SJCRH30 (cell line): ENCODE measurements at places on chromosomes 2 and 18. TPM values are rescaled to one million over a fixed set of nuclear protein-coding genes. Genes with fewer than 3 reads are reported as not detected.

Gene LRATD1
- total RNA-seq: not detected in 2 replicates

Gene CTNNA2
- total RNA-seq: not detected in 2 replicates

Gene TAF1B
- total RNA-seq: 27.6 and 40.5 TPM in 2 replicates

Gene ALPI
- not detected in 2 replicates for total RNA-seq

Gene QPCT
- total RNA-seq: 3.1 and 3.2 TPM in 2 replicates

Gene CREB1
- total RNA-seq: 37.5 and 37.9 TPM in 2 replicates

Gene CXCR4
- 161 and 164 TPM in 2 replicates for total RNA-seq

DNA sequence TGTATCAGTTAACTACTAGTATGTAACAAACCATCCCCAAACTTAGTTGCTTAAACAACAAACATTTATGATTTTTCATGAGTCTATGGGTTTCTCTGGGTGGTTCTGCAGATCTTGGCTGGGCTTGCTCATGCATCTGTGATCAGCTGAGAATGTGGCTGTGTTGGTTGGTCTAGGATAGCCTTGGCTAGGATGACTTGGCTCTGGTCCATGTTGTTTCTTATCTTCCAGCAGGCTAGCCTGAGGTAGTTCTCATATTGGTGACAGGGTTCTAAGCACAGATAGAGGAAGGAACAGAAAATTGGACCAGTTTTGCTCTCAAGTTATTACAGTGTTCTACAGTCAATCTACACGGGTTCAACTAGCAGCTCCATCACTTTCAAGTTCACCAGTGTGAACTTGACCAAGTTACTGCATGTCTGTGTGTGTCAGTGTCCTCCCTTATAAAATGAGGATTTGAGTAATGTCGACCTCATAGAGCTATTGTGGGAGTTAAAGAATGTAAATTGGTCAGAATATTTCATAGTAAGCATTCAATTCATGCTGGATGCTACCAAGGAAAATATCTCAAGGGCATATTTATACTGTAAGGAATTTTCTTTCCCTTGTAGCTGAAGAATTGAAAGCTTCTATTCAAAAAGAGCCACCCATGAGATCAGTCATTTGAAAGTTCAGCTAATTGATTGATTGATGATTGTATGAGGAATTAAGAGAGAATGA lies 65.3 kb downstream of the MYO3B start:
- H3K4me1 ChIP-seq: peaks cover 8% of the 10 kb centered on the region
- H3K36me3 ChIP-seq: no peaks in the 10 kb centered on the region
- H3K27me3 ChIP-seq: no peaks in the 10 kb centered on the region
- H3K27ac ChIP-seq: no peak overlapping the region
- H3K4me3 ChIP-seq: no peak overlapping the region

GRCh38 chr18:45386041-45386655 lies 229.1 kb upstream of the SLC14A2 start:
- H3K27me3 ChIP-seq: no peaks in the 10 kb centered on the region
- no peak overlapping the region for H3K27ac ChIP-seq
- no peaks in the 10 kb centered on the region; the same call in 1 of the 2 replicates for H3K4me1 ChIP-seq
- H3K4me3 ChIP-seq: no peak overlapping the region

DNA sequence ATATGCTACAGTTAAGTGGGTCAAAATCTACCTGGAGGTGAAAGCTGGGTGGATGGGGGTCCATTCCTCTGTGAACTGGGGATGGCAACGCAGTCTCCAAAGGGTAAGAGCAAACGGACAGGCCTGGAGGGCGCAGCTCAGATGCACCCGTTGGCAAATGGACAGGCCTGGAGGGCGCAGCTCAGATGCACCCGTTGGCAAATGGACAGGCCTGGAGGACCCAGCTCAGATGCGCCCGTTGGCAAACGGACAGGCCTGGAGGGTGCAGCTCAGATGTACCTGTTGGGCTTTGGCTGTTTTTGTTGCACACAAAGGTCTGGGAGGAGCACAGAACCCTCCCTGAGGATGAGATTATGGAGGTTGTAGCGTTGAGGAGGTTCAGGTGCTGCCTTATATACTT lies 33.7 kb downstream of the RBFA start:
- no peaks in the 10 kb centered on the region for H3K27me3 ChIP-seq
- H3K4me1 ChIP-seq: no peaks in the 10 kb centered on the region
- no peak for DNase-seq
- no peak overlapping the region for H3K4me3 ChIP-seq
- H3K27ac ChIP-seq: no peak overlapping the region

- H3K36me3 ChIP-seq: no peaks in the 10 kb centered on the region
- no peaks in the 10 kb centered on the region for H3K27me3 ChIP-seq
- H3K4me3 ChIP-seq: peak overlapping the region; percentile 98
- H3K27ac ChIP-seq: peak overlapping the region; percentile 71
These were observed 884 bp upstream of the RAPH1 start for GRCh38 chr2:203535784-203536585.

GRCh38 chr2:31523871-31524492 lies 56.8 kb downstream of the SRD5A2 start:
- H3K4me1 ChIP-seq: no peaks in the 10 kb centered on the region
- DNase-seq: peak; percentile 46
- H3K4me3 ChIP-seq: no peak overlapping the region
- peaks cover 36% of the 10 kb centered on the region for H3K27me3 ChIP-seq
- no peaks in the 10 kb centered on the region for H3K36me3 ChIP-seq

GRCh38 chr18:9838144-9838877 lies 47.5 kb upstream of the TXNDC2 start:
- no peaks in the 10 kb centered on the region for H3K27me3 ChIP-seq
- peak; percentile 64 for DNase-seq
- no peak overlapping the region for H3K27ac ChIP-seq
- H3K4me3 ChIP-seq: no peak overlapping the region

DNA sequence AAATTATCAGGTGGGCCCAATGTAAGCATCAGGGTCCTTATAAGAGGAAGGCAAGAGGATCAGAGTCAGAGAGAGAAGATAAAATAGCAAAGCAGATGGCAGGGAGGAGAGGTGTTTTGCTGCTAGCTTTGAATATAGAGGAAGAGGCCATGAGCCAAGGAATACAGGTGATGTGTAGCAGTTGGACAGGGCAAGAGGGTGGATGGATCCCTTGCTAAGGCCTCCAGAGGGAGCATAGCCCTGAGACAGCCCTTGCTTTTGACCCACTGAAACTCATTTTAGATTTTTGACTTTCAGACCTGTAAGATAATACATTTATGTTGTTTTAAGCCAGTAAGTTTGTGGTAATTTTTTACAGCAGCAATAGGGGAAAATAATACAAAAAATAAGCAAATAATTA lies 116.6 kb upstream of the PARD3B start:
- no peak for DNase-seq
- no peaks in the 10 kb centered on the region for H3K4me1 ChIP-seq
- H3K4me3 ChIP-seq: no peak overlapping the region
- H3K27me3 ChIP-seq: no peaks in the 10 kb centered on the region
- H3K27ac ChIP-seq: no peak overlapping the region

DNA sequence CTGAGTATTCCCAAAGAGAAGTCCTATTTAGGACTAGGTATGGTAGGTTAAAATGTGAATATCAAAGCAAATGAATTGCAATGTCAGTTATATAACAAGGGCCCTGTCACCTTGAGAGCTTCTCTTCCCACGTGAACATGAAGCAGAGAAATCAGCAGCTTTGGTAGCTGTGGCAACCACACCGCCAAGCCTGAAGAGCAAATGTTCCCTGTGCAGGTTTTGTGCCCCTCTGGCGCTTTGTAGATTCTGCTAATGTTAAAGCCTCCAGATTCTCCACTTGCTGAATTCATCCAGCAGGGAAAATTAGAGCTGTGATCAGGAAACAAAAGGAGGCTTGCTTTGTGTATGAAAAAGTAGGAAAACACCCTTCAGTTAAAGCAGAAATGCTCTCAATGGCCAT lies 322.6 kb downstream of the RBM43 start:
- no peaks in the 10 kb centered on the region for H3K4me1 ChIP-seq
- H3K36me3 ChIP-seq: no peaks in the 10 kb centered on the region
- DNase-seq: no peak
- H3K4me3 ChIP-seq: no peak overlapping the region
- no peaks in the 10 kb centered on the region for H3K27me3 ChIP-seq

GRCh38 chr2:228747483-228747882 lies 523.6 kb downstream of the PID1 start:
- DNase-seq: no peak
- peaks cover 5% of the 10 kb centered on the region; the same call in 1 of the 2 replicates for H3K36me3 ChIP-seq
- no peak overlapping the region for H3K4me3 ChIP-seq
- H3K4me1 ChIP-seq: peaks cover 17% of the 10 kb centered on the region
- H3K27ac ChIP-seq: no peak overlapping the region

- no peaks in the 10 kb centered on the region for H3K4me1 ChIP-seq
- no peaks in the 10 kb centered on the region for H3K36me3 ChIP-seq
- H3K27me3 ChIP-seq: no peaks in the 10 kb centered on the region
- no peak overlapping the region for H3K4me3 ChIP-seq
- H3K27ac ChIP-seq: no peak overlapping the region
- DNase-seq: no peak
These were observed 153.3 kb downstream of the LDLRAD4 start for GRCh38 chr18:13371689-13372418.

DNA sequence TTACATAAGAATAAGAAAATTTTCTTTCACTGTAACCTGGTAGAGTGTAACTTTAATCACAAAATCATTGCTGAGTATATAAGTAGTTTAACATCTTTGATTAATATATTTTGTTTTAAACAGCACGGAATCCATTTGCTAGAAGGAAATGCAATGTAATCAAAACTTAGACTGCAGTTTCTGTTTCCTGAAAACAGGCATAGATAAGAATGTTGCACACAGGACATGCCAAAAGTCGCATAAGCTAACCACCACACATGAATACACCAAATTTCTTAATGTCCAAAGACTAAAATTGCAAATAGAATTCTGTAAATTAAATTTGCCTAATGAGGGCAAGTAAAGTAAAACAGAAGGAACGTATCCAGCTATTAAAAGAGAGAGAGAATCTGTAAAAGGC lies 51.0 kb upstream of the SERPINB2 start:
- H3K27me3 ChIP-seq: no peaks in the 10 kb centered on the region
- H3K4me3 ChIP-seq: no peak overlapping the region
- no peak overlapping the region for H3K27ac ChIP-seq
- DNase-seq: no peak

DNA sequence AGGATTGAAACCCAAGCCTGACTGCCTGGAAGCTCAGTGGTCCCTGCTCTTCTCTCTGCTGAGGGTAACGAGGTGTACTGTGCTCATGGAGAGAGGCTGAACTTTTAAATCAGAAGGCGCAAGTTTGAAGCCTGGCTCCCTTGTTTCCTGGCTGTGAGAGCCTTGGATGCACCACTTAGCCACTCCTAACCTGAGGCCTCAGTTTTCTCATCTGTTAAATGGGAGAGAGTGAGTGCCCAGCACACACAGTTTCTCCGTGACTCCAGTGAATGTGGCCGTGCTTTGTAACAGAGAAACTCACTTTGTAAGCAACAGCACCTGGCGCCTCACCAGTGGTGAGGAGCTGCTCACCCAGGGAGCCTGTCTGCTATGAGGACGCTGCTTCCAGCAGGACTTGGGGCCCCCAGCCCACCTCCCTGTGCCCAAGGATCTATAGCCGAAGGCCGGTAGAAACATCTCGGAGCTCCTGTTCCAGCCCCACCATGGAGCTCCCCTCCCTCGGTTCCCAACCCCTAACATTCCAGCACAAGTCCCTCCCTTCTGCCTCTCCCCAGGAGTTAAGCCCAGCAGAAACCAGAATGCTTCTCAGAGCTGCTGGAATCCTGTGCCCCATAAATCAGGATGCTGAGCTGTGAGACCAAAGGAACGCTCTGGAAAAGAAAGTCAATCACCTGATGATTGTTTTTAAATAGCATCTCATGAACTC lies 20.3 kb upstream of the KCNK3 start:
- H3K4me1 ChIP-seq: no peaks in the 10 kb centered on the region
- no peak for DNase-seq
- no peaks in the 10 kb centered on the region for H3K36me3 ChIP-seq
- H3K27ac ChIP-seq: no peak overlapping the region
- peaks cover 44% of the 10 kb centered on the region for H3K27me3 ChIP-seq
- H3K4me3 ChIP-seq: no peak overlapping the region

DNA sequence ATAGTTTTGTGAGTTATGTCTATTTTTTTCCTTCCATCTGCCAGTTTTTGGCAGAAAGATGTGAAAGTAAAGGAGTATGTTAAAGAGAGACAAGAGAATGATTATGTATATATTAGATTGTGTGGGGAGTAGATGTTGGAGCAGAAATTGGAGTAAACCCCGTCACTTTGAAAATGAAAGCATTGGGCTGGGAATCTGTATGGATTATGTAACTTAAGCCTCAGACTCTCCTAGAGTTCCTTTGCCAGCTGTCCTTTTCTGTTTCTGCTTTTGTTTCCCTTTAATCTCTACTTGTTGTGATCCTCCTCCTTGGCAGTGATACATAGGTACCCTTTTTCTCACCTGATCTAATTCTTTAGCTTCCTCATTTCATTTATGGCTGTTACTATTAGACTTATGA lies 19.2 kb downstream of the CCDC138 start:
- H3K36me3 ChIP-seq: peaks cover 67% of the 10 kb centered on the region
- no peaks in the 10 kb centered on the region for H3K4me1 ChIP-seq
- H3K4me3 ChIP-seq: no peak overlapping the region
- no peaks in the 10 kb centered on the region for H3K27me3 ChIP-seq
- DNase-seq: no peak

GRCh38 chr18:37403100-37403781 lies 162.4 kb downstream of the CELF4 start:
- H3K36me3 ChIP-seq: no peaks in the 10 kb centered on the region
- DNase-seq: peak; percentile 9

DNA sequence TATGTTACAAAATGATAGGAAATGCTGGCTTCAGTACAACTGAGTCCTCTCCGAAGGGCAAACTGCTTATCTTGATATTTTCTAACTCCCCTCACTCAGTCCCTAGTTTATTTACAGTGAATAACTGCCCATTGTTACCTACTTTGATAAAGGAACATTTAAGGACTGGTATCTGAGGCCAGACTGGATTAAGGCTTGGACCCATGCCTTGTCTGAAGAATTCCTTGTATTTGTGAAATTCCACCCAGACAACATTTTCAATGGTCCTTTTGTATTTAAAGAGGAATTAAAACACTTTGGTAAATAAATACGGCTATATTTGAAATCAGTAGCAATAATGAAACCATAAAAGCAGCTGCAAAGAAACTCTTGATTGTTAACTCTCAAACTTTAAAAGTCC lies 58.3 kb downstream of the PELI1 start:
- H3K4me3 ChIP-seq: no peak overlapping the region
- H3K4me1 ChIP-seq: peaks cover 10% of the 10 kb centered on the region; the same call in 1 of the 2 replicates

GRCh38 chr2:165376571-165376975 lies 92.9 kb upstream of the CSRNP3 start:
- H3K27ac ChIP-seq: no peak overlapping the region
- no peaks in the 10 kb centered on the region for H3K27me3 ChIP-seq
- DNase-seq: no peak
- H3K4me1 ChIP-seq: no peaks in the 10 kb centered on the region

- H3K4me3 ChIP-seq: no peak overlapping the region
- peaks cover 9% of the 10 kb centered on the region; the same call in 1 of the 2 replicates for H3K36me3 ChIP-seq
- no peaks in the 10 kb centered on the region for H3K4me1 ChIP-seq
- no peak overlapping the region for H3K27ac ChIP-seq
- no peak for DNase-seq
These were observed 25.2 kb downstream of the B3GNT2 start for GRCh38 chr2:62221141-62221540.

- DNase-seq: no peak
- H3K27ac ChIP-seq: no peak overlapping the region
- no peak overlapping the region for H3K4me3 ChIP-seq
These were observed 22.6 kb upstream of the CXXC1 start for GRCh38 chr18:50310080-50310479.
